ENCODE measurements at places on chromosomes 7 and 10.
A peak's percentile ranks its signal among the peaks of the same experiment; 100 is the strongest.

DNA sequence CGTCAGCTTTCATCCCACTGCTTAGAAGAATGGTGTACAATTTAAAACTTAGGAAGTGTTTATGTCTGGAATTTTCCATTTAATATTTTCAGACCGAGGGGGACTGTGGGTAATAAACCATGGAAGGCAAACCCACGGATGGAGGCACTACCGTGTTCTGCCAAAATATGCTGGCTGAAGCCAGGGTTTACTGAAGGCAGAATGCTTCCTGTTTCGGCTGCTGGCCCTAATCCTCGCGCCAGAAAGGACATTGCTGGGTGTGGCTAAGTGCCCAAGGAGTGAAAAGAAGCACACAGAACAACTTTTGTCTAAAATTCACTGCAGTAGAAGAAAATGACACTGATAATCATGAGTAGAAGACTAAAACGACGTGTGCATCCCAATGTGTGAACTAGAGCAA, 32.3 kb downstream of the PITRM1 start:
- no peak for DNase-seq

DNA sequence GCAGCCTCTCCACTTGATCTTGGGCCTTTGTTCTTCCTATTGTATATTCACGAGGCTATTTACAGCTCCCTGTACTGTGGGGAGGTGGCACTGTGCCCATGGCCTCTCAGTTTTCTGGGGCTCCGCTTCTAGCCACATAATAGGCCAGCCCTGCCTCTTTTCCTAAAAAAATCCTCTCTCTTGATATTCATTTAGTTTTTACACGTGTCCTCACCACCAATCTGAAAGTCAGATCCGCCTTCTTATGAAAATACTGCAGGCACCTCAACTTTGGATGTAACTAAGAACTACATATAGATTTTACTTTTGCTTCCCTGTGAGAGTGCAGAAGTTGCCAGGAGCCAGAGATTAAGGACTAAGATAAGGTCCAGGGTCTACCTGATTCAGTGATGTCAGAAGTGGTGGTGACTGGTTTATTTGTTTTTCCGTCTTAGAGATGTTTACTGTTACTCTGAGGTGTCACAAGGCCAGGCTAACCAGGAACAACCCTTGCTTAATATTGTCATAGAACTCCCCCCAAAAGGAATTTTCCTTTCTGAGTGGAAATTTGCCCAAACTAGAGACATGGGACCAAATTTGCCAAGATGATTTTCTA, 7.8 kb downstream of the BAMBI start:
- no peak for DNase-seq

GRCh38 chr7:37212051-37212450, 236.6 kb downstream of the ELMO1 start:
- no peak for DNase-seq

GRCh38 chr10:103849880-103850571, 5.3 kb downstream of the SH3PXD2A start:
- DNase-seq, result no peak

- DNase-seq, result no peak
Measured at GRCh38 chr7:130232209-130232608, 24.5 kb downstream of the SSMEM1 start.

GRCh38 chr7:41698726-41699125, 4.2 kb downstream of the INHBA start:
- no peak for DNase-seq

DNA sequence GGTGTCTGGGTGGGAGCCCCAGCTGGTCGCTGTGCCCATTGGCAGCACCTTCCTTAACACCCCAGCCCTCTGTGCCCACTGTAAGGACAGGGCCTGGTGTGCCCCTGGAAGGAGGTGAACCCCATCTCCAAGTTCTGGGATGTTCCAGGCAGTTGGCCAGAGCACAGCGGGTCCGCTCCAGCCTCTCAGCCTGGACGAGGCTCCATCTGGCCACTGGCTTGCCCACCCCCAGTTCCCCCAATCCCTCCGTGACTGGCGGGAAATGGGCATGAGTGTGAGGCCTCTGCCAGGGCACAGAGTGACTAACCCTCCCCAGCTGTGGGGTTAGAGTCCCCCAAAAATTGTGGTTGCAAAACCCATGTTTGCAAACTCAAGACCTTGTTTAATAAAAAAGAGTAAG, 15.6 kb downstream of the GRIFIN start:
- no peak for DNase-seq

DNA sequence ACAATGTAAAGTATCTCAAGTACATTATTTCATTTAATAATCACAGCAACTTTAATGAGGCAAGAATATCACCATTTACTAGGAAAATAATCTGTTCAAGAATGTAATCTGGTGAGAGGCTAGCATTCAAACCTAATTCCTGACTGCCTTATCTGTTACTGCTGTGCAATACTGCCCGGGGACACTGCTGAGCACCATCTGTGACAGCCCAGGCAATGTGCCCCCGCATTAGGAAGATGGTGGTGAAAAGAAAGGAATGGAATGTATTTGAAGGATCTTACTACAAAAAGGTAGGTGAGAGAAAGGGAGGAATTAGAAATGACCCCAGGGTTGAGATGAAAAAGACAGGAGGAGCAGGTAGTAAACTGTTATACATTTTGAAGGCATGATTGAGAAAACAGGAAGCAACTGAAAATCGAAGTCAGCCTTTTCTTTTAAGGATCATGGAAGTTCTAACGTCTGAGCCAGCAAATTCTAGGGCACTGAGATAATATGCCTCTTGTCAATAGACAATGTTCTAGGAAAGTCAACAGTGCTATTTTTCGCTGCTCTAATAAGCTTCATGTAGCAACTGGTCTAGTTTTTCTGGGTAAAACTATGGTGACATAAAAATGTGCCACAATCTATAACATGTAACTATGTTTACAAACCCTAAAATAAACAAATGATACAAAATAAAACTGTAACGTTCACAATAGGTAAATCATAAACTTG, 90.4 kb downstream of the ETV1 start:
- DNase-seq, result no peak

DNA sequence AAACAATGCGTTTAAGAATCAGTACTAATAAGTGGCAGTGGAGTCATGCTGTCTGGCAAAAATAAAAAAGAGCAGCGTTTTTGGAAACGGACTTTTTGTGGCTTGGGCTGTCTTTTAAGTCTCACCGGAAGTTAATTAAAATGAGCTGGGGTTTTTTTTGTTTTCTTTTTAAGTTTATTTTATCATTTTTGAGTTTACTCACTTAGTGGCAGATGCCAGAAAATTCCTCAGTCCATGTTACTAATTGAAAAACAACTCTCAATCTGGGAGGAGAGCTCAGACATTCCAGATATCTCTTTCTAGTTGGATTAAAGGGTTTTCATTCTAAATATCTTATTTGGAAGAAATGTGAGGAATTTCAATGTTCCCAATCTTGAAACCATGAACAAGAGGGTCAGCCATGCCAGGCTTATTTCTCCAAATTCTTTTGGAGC, 133.8 kb upstream of the AGR3 start:
- no peak for DNase-seq

DNA sequence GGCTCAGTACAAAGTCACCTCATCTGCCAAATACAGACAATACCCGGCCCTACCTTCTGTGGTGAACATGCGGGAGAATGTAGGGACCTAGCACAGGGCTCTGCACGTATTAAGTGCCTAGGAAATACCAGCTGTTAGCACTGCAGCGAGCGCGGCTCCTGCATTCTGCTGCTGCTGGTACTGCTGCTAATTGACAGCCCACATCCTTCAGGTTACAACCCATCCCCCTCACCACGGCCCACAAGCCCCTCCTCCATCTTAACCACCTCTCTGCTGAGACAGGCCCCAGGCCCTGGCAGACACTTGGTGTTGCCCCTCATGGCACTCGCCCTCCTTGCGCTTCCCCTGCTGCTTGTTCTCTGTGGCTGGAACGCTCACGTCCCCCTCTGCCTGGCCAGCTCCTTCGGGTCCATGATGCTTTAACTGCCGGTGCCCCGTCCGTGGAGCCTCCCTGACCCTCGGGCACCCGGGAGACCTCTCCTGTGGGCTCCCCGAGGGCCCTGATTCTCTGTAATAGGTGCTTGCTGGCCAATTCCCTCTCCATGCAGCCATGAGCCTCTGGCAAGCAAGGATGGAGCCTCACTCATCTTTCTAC, 53.3 kb upstream of the LOXL4 start:
- DNase-seq, result no peak

- DNase-seq, result no peak
Measured at GRCh38 chr10:114255227-114255626, 16.2 kb downstream of the VWA2 start.

DNA sequence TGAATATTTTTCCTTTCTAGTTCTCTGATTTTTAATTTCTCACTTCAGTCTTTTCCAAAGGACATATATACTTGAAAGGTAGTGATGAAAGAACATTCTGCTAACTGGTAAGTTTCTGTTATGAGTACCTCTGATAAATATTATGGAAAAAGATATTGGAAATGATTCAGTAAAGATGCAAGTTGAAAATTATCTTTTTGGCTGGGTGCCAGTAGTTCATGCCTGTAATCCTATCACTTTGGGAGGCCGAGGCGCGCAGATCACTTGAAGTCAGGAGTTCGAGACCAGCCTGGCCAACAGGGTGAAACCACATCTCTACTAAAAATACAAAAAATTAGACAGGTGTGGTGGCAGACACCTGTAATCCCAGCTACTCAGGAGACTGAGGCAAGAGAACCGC, 62.1 kb downstream of the ANKRD26 start:
- no peak for DNase-seq

DNA sequence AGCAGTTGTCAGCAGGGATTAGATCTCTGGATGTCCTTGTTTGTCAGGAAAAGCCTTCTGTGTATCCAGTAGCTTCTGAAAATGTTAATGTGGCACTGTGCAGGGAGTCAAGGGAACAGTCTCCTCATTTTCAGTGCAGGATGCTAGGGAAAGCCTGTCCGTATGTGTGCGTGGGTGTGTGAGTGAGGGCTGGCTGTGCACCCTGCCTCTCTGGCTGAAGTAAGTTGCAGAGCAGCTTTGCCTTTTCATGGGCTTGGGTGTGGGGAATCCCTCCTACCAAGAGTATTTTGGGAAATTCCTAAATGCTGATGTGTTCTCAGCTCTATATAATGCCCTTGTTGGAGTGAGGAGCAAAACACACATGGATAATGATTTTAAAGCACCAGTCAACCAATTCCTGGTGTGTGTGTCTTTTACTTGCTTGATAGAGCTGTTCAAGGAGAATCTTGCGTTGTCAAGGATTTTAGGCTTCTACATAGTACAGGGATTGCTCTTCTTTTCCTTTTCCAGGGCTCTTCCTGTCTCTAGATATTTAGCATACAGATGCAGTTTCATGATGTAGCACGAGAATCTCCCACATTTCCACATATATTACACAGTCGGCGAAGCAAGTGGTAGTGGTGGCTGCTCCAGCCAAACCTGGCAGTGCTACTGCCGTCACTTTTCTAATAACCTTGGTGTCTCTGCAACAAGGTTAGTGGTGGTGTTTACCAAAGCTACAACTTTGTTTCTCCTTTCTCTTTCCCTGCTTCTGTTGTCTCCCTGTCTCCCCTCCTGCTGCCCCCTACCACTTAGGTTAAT, 92.8 kb downstream of the MCU start:
- DNase-seq, result no peak

DNA sequence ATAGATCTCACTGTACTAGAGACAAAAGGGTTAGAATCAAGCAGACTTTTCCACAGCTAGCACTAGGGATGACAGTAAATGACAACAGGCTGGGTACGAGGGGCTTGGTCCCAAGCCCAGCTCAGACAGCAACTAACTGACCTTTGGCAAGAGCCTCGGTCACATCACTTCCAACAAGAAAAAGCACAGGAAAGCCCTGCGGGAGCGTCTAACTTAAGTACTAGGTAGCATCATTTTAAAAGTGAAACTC, 22.8 kb downstream of the CALML3 start:
- DNase-seq, result no peak

GRCh38 chr7:30231271-30231670, 53.1 kb upstream of the ZNRF2 start:
- DNase-seq, result no peak

GRCh38 chr10:132788180-132788830, 2.4 kb upstream of the NKX6-2 start:
- no peak for DNase-seq

- DNase-seq, result no peak
Measured at GRCh38 chr10:91127341-91128082, 93.0 kb upstream of the PCGF5 start.

DNA sequence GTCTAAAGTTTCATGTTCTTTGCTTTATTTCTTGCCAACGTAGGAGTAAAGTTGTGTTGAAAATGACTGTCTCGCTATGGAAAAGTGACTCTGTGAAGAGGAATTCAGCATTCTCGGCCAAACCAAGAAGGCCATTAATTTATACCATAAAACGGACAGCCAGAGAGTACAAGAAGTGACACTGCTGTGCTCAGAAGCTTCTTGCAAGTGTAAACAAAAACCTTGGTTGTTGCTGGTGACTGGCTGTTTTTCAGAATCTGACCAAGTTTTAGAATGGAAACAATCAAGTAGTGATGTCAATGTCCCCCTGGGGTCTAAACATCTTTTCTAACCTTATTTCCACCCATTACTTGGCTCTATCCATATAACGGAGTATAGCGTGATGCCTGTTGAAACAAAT, 201.9 kb downstream of the INHBA start:
- DNase-seq, result no peak

DNA sequence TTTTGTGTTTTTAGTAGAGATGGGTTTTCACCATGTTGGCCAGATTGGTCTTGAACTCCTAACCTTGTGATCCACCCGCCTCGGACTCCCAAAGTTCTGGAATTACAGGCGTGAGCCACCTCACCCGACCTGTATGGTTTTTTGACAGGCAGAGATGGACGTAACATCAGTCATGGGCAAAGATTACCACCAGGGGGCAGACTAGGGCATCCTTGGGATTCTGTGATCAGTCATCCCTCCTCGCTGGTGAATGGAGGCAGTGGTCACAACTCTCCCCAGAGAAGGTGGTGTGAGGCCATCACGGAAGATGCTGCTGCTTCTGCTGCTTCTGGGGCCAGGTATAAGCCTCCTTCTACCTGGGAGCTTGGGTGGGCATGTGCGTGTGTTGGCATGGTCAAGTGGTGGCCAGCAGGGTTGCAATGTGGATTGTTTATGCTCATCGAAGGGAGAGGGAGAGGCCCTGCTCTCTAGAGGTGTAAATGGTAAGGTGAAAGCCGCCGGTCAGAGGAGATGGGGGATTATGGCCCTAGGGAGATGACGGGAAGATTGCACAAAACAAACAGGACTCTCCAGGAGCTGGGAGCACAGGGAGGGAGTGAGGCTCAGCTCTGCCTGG, 122.7 kb upstream of the PRSS1 start:
- DNase-seq, result peak; percentile 76

- DNase-seq, result no peak
Measured at GRCh38 chr10:15225511-15225910, 57.0 kb upstream of the NMT2 start.

- no peak for DNase-seq
Measured at GRCh38 chr10:88616250-88616977, 29.9 kb downstream of the LIPJ start.

DNA sequence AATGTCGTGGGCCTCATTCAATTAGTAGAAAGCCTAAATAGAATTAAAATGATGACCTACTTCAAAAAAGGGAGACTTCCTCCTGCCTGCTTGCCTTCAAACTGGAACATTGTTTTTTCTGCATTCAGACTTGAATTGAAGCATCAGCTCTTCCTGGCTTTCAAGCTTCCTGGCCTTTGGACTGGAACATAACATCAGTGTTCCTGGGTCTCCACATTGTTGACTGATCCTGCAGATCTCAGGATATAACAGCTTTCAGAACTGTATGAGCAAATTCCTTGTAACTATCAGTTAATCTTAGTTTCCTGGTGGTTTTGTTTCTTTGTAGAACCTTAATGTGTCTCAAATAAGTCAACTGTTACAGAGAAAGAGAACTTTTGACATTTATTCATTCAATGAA, 18.6 kb downstream of the MAGI2 start:
- DNase-seq, result no peak

All from CD4-positive, alpha-beta T cell treated with Interferon alpha-2 for 1 hour (primary cell).